ENCODE measurements at places on chromosomes 3 and 15.

DNA sequence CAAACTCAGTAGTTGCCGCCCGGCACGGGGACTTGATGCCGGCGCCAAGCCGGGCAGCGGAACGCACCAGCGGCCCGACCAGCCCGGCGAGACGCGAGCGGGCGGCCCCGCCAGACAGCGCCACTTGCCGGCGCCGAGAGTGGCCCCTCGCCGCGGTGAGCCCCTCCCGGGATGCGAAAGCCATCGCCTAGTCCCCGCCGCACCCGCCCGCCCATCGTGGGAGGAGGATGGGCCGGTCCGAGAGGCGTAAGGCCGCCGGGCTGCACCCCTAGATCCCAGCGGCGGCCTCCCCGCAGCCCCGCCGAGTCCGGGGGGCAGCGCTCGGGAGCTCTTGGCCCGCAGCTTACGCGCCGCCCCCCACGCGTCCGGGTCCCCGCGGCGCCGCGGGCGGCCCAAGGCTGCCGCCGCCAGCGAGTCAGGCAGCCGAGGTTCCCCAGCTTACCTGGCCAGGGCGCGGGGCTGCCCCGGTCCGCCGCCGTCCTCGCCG is 609 bp downstream of the GOLGA8A start:
- no peak for DNase-seq

- DNase-seq: no peak
Measured at GRCh38 chr3:126152458-126152857, 27.9 kb downstream of the ALDH1L1 start.

- DNase-seq: no peak
Measured at GRCh38 chr3:132418916-132419315, 1.6 kb downstream of the DNAJC13 start.

DNA sequence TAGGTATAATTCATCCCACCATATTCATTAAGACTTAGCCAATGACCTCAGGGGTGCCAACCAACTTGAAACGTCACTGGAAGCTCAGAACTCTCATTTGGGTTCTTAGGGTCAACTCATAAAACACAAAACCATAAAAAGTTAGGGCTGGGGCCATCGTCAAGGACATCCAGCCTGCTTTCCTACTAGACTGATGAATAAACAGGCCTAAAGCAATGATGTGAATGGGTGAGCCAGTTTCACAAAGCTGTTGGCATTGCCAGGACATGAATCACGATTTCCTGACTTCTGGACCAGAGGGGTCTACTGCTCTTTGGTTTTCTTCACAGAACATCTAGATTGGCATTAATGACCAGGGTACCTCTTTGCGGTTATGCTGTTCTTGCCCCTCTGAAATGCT is 64.7 kb downstream of the EOMES start:
- no peak for DNase-seq

GRCh38 chr15:32899126-32899596 is 181.4 kb downstream of the GREM1 start:
- no peak for DNase-seq

All from brain microvascular endothelial cell (primary cell).